Aorta (tissue), 5 donors: ENCODE measurements at places on chromosomes 5 and 9.

DNA sequence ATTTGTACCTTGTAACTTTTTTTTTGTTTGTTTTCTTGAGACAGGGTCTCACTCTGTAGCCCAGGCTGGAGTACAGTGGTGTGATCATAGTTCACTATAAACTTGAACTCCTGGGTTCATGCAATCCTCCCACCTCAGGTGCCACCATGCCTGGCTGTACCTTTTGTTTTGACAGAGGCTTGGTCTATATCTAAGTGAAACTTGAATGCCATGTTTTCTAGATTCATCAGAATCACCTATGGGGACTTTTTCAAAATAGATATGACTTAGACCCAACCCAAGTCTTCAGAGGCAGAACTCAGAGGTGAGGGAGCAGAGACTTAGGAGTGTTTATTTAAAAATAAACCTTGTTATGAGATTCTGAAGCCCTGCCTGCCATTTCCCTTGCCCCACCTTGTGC lies 128.4 kb downstream of the PTTG1 start:
- no peak for DNase-seq

GRCh38 chr5:171427318-171428167 lies 8.1 kb downstream of the FGF18 start:
- no peak for DNase-seq

DNA sequence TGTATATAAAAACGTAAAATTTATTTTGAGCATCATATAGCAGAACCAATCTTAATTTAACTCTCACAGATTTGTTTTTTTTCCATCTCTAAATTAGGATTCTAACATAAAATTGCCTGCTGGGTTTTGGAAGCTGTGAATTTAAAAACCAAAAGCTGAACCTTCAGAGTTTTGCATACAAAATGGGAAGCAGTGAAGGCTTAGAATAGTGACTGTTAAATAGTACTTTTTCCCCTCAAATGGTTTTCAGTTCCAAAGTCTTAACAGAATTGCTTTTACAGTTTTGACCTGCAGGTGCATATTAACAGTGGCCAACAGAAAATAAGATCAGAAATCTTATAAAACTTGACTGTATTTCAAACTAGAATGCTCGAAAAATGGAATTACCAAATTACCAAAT lies 55.1 kb upstream of the LVRN start:
- DNase-seq, result no peak

GRCh38 chr5:142053426-142054151 lies 40.8 kb upstream of the GNPDA1 start:
- no peak for DNase-seq

- no peak for DNase-seq
Measured at GRCh38 chr9:99466104-99466503, 244.0 kb downstream of the SEC61B start.

DNA sequence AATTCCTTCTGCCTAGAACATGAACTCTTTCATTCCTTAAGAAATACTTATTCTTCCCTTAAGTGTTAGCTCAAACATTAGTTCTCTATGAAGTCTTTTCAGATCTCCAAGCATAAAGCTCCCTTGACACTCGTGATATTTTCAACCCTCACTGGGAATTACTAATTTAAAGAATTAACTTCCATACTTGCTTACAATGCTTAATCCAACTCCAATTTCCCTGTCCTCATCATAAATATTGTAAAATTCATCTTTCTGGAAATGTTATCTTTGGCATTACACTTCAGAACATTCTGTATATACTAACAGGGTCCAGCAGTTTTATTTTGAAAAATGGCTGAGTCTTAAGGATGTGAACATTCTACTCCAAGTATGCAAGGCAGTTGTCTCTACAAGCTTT lies 7.2 kb downstream of the STARD4 start:
- no peak for DNase-seq
